ENCODE measurements at places on chromosomes 16 and 17.
A peak's percentile ranks its signal among the peaks of the same experiment; 100 is the strongest.

GRCh38 chr17:50080827-50081226 is 14.3 kb upstream of the PDK2 start:
- no peak for DNase-seq

GRCh38 chr17:50505591-50506130 is 2.6 kb upstream of the MYCBPAP start:
- peak; percentile 51 for DNase-seq

- DNase-seq, result no peak
Observed at GRCh38 chr17:16463358-16464302, 28.4 kb downstream of the LRRC75A start.

DNA sequence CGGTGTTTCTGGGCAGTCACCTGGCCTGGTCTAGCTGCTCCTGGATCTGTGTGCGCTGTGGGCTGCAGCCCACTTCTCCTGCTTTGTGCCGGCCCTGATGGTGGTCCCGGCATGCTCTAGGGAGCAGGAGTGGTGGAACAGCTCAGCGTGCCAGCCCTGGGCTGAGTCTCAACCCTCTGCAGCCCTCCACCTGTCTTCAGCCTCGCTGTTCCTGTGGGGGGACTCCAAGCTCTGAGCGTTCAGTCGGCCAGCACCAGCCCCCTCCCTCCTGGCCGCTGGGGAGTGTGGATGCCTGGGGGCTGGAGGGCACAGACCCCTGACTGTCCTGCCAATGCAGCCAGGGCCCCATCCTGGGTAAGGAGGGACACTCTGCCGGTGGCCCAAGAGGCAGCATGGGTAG is 23.7 kb upstream of the RASD1 start:
- no peak for DNase-seq

DNA sequence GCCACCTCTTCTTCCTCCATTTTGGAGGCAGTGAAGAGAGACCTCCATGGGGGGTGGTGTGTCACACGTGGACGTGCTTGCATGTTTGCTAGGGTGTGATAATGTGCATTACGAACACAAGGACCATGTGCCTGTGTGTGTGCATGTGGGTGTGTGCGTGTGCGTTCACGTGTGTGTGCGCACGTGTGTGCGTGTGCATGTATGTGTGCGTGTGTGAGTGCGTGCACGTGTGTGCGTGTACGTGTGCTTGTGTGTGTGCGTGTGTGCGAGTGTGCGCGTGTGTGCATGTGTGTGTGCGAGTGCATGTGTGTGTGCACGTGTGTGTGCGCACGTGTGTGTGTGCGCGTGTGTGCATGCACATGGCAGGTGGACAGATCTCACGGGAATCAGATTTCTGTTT is 29.5 kb downstream of the RNF213 start:
- no peak for DNase-seq

- DNase-seq, result no peak
Observed at GRCh38 chr16:8044796-8045195, 545.5 kb downstream of the TMEM114 start.

GRCh38 chr16:57594531-57595031 is 33.8 kb upstream of the ADGRG1 start:
- DNase-seq, result no peak

DNA sequence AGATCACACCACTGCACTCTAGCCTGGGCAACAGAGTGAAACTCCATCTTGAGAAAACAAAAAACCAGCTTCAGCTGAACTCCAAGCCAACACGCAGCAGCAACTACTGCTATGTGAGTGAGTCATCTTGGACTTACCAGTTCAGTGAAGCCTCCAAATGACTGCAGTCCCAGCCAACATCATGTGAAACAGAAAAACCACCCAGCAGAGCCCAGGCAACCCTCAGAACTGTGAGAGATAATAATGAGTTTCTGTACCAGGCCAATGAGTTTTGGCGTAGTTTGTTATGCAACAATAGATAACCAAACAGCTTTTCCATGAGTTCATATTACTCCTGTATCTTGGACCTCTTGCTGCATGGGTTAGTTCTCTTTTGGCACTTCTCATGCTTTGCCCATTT is 23.3 kb downstream of the PHF12 start:
- no peak for DNase-seq

- peak; percentile 37 for DNase-seq
Observed at GRCh38 chr16:90019543-90020259, 445 bp upstream of the DBNDD1 start.

- peak; percentile 68 for DNase-seq
Observed at GRCh38 chr16:58411736-58412614, 19.7 kb downstream of the GINS3 start.

DNA sequence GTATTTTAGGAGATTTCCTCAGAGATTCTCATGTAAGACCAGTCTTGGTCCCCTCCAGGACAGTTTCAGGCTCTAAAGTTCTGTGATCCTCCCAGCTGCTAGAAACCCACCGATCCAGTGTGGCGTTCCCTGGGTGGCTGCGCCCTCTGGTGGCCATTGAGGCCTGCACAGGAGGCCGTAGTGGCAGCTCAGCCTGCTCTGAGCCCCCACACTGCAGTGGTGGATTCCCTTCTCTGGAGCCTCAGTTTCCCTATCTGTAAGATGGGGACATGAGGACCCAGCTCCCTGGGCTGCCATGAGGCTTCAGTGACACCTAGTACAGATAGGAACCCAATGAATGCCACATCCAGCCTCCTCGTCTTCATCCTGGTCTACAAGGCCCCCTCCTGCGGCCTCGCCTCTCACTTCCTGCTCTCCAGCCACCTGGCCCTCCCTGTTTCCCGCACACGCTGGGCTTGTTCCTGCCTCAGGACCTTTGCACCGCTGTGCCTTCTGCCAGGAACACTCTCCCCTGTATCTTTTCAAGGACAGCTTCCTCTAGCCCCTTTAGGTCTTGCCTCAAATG is 16.5 kb downstream of the CCDC102A start:
- DNase-seq, result no peak

GRCh38 chr16:75112734-75113491 is 3.7 kb downstream of the LDHD start:
- no peak for DNase-seq

GRCh38 chr17:17957584-17957916 is 14.7 kb downstream of the TOM1L2 start:
- DNase-seq, result no peak

DNA sequence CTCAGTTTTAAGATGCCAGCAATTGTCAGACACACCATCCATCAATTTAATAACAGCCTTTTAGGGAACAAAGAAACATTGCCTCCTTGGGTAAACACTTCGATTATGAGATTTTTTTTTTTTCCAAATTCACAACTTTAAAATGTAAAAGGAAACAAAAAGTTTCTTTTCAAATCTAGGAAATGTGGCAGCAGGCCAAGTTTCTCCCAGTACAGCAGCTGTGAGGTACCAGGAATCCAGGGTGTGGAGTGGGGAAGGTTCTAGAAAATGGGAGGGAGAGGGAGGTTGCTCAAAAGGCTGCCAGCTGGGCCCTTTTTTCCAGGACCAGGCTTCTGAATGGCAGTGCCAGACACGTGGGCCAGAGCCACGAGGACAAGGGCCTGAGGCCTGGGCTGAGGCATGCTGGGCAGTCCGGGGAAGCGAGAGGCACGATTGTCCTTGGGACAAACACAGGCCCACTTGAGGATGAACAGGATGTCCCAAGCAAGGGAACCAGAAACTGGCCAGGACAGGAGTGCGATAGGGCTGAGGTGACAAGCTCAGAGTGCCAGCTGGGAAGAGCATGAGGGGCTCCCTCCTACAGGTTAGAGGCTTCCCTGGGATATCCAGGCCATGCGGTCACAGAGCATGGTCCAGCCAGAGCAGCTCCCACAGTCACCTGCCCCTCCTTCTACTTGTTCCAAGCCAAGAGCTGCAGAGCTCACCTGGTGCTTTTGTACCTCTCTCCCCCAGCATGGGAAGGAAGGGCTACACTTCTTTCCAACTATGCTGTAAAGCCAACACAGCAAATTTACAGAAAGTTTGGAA is 215.1 kb downstream of the KATNIP start:
- DNase-seq, result no peak

DNA sequence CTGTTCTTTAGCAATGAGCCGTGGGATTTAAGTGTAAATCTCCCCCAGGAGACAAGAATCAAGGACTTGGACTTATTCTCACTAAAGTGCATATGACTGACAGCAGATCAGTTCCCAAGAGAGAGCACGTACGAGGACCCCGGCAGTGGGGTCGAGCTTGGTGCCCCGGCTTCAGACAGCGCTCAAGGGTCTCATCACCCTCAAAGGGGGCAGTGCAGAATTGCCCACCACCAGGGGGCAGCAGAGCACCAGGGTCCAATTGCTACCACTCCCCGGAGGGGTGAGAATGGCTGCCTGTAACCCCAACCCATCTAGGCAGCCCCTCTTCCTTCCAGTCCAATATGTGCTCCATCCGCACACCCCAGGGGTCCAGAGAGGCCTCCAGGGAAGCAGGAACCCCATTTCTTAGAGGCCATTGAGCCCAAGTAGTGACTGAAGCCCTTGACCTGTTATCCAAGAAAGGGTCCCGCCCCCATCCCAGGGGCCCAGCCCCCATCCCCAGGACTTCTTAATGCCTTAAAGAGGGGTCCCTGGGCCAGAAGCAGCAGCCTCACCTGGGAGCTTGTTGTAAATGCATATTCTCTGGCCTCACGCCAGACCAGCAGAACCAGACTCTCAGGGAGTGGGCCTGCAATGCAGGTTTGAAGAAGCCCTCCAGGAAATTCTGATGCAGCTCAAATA is 86.1 kb downstream of the ZDHHC7 start:
- no peak for DNase-seq

DNA sequence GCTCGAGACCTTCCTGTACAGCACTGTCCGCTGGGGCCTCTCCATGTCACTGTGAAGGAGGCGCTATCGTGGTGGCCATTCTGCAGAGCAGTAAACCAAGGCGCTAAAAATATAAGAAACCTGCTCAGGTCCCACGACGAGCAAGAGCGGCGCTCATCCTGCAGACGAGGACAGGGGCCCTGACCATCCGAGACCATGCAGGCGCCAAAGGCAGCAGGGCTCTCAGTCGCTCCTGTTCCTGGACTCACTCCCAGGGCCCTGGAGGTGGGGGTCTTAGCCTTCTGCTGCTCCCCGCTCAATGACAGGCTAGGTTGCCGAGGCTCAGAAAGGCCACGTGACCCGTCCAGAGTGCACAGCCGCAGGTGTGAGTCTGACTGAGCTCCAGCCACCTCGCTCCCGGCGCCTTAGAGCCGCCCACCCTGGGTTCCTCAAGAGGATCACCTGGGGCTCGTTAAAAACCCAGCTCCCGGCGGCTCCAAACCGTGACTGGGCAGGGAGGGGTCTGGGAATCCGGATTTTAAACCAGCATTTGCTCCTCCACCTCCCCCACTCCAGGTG is 509 bp upstream of the ATP2C2 start:
- DNase-seq, result no peak

DNA sequence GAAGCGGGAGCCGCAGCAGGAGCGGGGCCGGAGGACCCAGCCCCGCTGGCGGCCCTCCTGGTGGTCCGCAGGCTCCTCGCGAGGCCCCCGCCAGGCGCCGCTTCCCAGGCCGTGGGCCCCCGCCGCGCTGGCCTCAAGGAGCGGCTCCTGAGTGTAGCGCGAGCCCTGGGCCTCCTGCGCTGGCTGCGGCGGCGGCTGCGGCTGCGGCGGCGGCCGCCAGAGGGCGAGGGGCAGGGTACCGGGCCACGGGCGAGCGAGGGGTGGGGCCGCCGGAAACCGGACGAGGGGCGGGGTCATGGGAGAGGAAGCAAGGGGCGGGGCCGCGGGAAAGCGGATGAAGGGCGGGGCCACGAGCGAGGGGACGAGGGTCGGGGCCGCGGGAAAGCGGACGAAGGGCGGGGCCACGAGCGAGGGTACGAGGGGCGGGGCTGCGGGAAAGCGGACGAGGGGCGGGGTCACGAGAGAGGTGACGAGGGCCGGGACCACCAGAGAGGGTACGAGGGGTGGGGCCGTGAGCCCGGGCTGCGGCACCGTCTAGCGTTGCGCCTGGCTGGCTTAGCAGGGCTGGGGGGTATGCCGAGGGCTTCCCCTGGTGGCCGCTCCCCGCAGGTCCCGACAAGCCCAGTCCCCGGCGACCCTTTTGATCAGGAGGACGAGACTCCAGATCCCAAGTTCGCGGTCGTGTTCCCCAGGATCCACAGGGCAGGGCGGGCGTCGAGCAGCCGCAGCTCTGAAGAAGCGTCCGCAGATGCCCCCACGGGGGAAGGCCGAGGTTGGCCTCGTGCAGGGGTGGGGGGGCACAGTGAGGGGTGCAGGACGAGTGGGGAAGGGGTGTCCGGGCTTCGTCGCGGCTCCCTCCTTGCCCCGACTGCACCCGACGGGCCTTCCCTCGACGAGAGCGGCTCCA is 1.7 kb downstream of the MYO15B start:
- no peak for DNase-seq

DNA sequence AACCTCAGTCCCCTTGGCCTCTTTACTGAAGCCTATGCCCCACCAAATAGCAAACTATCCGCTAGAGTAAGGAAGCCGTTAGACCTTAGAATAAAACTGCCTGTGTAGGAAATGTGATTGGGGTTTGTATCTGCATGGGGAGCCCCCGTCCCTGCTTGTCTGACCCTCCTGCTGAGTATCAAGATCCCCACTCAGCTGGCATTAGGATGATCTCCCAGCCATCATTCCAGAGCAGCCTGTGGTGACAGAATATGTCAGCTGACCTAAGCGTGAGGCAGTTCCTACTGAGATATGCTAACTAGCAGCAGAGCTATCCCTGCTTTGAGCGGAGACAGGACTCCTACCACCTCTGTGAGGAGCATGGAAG is 645 bp upstream of the GFOD2 start:
- DNase-seq, result no peak

DNA sequence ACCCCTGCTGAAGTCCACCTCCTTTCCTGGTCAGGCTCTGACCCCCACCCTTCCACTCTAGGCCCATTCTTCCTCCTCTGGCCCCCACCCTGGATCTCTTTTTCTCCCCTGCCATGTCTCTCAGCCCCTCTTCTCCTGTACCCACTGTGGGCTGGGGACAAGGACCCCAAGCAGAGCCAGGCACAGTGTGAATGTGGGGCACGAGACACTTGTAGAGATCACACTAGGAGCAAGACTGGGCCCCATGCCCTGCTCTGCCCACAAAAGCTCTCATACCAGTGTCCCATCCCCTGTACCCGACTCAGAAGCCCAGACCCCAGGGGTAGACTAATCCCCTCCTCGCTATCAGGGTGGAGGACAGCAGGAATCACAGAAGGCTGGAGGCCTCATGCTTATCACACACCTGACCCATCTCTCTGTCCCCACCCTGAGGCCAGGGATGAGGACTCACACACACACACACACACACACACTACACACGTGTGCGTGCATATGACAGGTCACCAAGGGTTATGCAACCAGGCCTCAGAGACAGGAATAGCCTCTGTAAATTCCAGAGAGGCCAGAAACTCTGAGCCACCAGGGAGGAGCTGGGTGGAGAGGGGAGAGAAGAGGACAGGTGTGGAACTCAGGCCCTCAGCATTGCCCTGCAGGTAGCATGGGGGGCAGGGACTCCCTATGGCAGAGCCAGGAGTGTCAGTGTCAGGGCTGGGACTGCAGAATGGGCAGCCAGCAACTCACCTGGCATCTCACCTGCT is 21.1 kb downstream of the ARHGAP27 start:
- DNase-seq, result no peak

DNA sequence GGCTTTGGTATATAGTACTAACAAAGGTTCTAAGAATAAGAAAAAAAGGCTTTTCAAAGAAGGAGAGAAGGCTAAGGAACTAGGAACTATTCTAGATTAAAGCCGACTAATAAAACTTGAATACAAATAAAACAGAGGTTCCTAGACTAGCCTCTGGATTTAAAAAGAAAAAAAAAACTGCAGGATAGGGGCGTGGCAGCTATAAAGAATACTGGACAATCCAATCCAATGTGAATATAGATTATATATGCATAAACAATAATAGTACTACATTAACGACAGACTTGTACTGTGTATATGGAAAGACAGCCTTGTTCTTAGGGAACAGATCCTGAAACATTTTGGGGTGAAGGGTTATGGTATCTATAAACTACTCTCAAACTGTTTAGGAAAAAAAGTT is 23.9 kb upstream of the ANKFY1 start:
- no peak for DNase-seq

Measured in foreskin keratinocyte (primary cell).